ENCODE measurements at places on chromosomes 6 and 20. TPM values are rescaled to one million over a fixed set of nuclear protein-coding genes. Genes with fewer than 3 reads are reported as not detected.
A peak's percentile ranks its signal among the peaks of the same experiment; 100 is the strongest.

Gene ELOVL4
- 1.3 TPM for total RNA-seq

Gene TMEM244
- total RNA-seq, result not detected

Gene FRK
- total RNA-seq, result 0.02 TPM

Gene CCN5
- not detected for total RNA-seq

Gene C6orf15
- not detected for total RNA-seq

Gene PI16
- 1.9 TPM for total RNA-seq

Gene GNAS-AS1
- total RNA-seq, result 1.1 TPM

Gene CAGE1
- 0.09 TPM for total RNA-seq

Gene HEY2
- not detected for total RNA-seq

Gene IPCEF1
- 10.9 TPM for total RNA-seq

Gene TFAP2D
- total RNA-seq, result not detected

Gene DEFB119
- not detected for total RNA-seq

GRCh38 chr6:96777113-96777512 lies 60.2 kb downstream of the GPR63 start:
- no peaks in the 10 kb centered on the region for H3K4me1 ChIP-seq
- no peak overlapping the region for H3K27ac ChIP-seq
- H3K4me3 ChIP-seq, result no peak overlapping the region
- DNase-seq, result no peak
- H3K27me3 ChIP-seq, result peaks cover 10% of the 10 kb centered on the region
- H3K36me3 ChIP-seq, result no peaks in the 10 kb centered on the region

DNA sequence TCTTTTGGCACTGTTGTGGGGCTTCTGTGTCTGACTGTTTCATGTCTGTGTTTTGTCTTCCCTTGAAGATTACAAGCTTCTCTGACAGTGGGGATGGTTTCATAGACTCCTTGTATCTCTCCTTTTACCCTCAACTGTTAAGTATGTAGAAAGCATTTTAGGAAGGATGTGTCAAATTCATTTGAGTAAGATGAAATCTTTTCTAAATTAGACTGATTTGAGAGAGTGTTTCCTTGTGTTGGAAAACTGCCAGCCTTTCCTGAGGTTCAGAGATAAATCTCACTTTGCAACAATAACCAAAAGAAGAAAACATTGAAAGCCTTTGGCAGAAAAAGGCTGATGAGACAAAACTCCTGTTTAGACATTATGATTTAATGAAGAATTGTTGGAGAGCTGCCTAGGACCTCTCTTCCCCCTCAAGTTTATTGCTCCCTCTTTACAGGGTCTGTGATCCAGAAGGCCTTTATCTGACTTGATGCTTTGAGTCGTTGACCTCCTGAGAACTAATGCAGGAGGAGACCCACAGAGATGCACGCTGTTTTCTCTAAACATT lies 68.3 kb downstream of the ANKS1A start:
- H3K4me3 ChIP-seq, result no peak overlapping the region
- no peaks in the 10 kb centered on the region for H3K27me3 ChIP-seq
- H3K27ac ChIP-seq, result no peak overlapping the region
- DNase-seq, result no peak
- H3K36me3 ChIP-seq, result no peaks in the 10 kb centered on the region

DNA sequence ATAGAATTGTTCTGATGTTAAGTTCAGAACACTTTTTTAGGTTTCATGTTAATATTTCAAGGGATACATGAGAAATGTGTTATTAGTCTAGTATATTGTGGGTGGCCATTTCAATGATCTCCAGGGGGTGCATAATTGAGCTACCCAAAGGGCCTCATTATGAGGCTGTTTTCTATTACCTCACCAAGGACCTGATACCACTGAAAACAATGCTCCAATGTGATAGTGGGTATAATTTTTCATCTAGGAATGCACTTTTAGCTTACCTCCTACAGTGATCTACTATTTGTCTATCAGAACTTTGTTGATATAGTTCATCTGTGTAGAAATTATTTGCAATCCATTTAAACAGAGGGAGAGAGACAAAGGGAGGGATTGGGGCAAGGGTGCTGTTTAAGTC lies 106.8 kb upstream of the HS3ST5 start:
- H3K27me3 ChIP-seq, result no peaks in the 10 kb centered on the region
- no peaks in the 10 kb centered on the region for H3K4me1 ChIP-seq
- DNase-seq, result no peak
- no peak overlapping the region for H3K4me3 ChIP-seq
- H3K27ac ChIP-seq, result no peak overlapping the region

- no peak overlapping the region for H3K27ac ChIP-seq
- peaks cover 9% of the 10 kb centered on the region for H3K36me3 ChIP-seq
- peaks cover 17% of the 10 kb centered on the region for H3K4me1 ChIP-seq
- H3K27me3 ChIP-seq, result no peaks in the 10 kb centered on the region
Measured at GRCh38 chr20:45436732-45437485, 21.0 kb downstream of the PIGT start.

DNA sequence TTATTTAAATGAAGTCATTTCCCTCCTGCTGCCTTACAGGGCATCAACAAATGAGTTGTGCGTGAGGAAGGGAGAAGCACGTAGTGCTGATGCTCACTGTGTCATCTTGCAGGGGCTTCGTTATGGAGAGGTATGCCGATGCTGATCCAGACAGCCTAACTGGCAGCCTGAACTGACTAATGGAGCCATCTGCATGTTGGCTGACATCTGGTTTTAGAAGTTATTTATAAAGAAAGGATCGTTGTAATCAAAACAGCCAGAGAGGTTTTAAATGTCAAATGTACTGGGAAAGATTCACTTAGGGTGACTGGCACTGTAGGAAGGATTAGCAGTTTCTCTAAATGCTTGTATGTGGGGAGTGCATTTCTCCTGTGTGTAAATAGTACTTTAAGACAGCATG lies 54.6 kb downstream of the FARS2 start:
- no peak for DNase-seq
- H3K27me3 ChIP-seq, result no peaks in the 10 kb centered on the region
- no peak overlapping the region for H3K27ac ChIP-seq
- no peak overlapping the region for H3K4me3 ChIP-seq
- H3K36me3 ChIP-seq, result peaks cover 2% of the 10 kb centered on the region
- peaks cover 19% of the 10 kb centered on the region for H3K4me1 ChIP-seq

DNA sequence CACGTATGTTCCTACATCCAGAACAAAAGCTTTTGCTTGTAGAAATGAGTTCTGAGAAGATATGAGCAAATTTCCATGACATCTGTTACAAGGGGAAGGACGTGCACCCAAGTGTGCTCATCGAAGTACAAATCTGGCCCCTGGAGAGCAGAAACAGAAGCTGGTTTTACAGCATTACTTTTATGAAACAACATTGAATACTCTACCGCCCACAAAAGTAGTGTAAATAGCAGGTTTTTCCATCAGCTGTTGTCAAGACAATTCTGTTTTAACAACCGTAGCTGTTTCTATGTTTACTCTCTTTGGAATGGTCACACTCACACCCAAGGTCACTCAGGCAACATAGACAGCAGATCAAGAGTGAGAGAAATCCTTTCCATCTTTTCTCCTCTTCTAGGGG lies 114.2 kb upstream of the SSTR4 start:
- H3K4me3 ChIP-seq, result no peak overlapping the region
- no peak overlapping the region for H3K27ac ChIP-seq
- no peaks in the 10 kb centered on the region for H3K36me3 ChIP-seq
- H3K4me1 ChIP-seq, result peaks cover 4% of the 10 kb centered on the region
- no peak for DNase-seq
- peaks cover 8% of the 10 kb centered on the region for H3K27me3 ChIP-seq

DNA sequence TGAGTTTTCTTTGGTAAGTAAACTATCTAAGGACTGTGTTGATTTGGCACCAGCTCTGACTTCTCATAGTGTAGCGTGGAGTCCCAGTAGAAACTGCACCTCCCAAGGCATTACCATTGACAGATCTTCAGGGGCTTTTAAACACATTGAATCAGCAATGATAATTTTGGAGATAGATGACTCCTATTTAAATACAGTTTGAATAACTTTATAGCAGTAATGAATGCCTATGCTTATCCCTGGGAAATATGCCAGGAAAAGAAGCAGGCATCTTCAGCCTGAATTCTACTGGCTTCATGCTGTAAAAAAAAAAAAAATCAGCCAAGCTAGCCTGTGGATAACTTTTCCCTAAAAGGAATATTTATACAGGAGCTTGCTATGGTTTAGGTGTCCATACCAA lies 895.9 kb downstream of the EYS start:
- no peaks in the 10 kb centered on the region for H3K36me3 ChIP-seq
- H3K4me1 ChIP-seq, result no peaks in the 10 kb centered on the region
- no peak for DNase-seq
- no peaks in the 10 kb centered on the region for H3K27me3 ChIP-seq
- no peak overlapping the region for H3K4me3 ChIP-seq
- no peak overlapping the region for H3K27ac ChIP-seq

- H3K4me3 ChIP-seq, result no peak overlapping the region
- H3K27me3 ChIP-seq, result no peaks in the 10 kb centered on the region
- H3K27ac ChIP-seq, result no peak overlapping the region
- no peaks in the 10 kb centered on the region for H3K4me1 ChIP-seq
Measured at GRCh38 chr6:95243053-95243452, 334.3 kb upstream of the MANEA start.

DNA sequence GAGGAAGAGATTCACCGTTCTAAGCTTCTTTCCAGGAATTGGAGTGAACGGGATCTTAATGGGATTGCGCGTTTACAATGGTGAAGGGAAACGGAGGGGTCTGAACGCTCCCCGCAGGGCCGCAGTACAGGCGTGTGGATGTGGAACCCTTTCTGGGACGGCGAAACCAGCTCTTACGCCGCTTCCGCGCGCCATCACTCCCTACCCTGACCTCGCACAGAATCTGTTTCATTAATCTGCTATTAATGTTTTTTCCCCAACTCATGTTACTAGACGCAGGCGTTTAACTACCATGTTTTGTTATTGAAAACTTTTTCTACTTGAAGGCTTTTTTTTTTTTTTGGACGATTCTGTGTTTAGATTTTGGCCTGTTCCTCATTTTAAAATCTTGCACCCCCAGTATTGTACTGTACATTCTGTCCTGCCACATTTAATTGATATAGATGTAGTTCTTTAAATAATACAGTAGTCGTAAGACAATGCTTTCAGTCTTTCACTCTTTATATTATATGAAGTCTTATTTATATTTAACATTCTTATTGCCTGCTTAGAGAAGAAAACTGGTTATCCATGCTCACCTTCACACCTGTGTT lies 696 bp upstream of the SUPT3H start:
- peaks cover 2% of the 10 kb centered on the region for H3K36me3 ChIP-seq
- peak; percentile 53 for DNase-seq
- H3K27me3 ChIP-seq, result no peaks in the 10 kb centered on the region
- peak overlapping the region; percentile 99 for H3K4me3 ChIP-seq

DNA sequence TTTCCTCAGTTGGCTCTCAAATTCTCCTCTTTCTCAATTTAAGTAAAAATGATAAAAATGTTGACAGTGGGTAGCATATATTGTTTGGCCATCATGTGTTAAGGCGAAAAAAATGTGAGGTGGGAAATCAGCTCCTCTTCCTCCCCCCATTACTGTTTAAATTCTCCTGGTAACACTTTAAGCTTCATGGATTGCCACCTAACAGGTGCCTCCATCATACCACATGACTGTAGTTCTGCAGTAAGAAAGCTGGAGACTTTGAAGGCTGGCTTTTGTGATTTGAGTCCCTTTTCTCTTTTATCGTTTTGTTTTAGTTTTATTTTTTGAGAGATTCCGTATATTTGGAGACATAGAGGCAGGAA lies 1.2 kb downstream of the ZFAND3 start:
- peak overlapping the region; percentile 98 for H3K4me3 ChIP-seq
- H3K36me3 ChIP-seq, result peaks cover 3% of the 10 kb centered on the region
- H3K27ac ChIP-seq, result peak overlapping the region; percentile 92
- H3K4me1 ChIP-seq, result peaks cover 61% of the 10 kb centered on the region
- no peaks in the 10 kb centered on the region for H3K27me3 ChIP-seq

DNA sequence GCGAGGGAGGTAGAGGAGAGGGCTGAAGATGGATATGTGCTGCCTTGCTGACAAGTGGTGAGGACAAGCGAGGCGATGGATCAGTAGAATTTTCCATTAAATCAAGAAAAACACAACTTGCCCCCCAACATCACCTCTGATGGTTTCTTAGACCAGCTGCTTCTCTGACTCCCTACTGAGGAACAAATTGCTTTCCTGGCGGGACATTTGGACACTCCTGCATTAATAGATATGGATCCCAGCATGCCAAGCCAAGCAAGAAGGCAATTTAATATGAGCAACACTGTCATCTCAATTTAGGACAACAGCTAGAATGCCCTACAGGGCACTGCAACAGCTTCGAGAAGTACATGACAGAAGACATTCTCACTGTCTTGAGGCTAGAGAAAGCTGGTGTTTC lies 248.4 kb upstream of the AGPAT4 start:
- no peaks in the 10 kb centered on the region for H3K36me3 ChIP-seq
- H3K4me3 ChIP-seq, result no peak overlapping the region
- no peak for DNase-seq
- no peaks in the 10 kb centered on the region for H3K4me1 ChIP-seq

GRCh38 chr6:37116326-37116725 lies 53.6 kb upstream of the PIM1 start:
- H3K27ac ChIP-seq, result no peak overlapping the region
- no peaks in the 10 kb centered on the region for H3K36me3 ChIP-seq
- no peak for DNase-seq
- H3K27me3 ChIP-seq, result no peaks in the 10 kb centered on the region

DNA sequence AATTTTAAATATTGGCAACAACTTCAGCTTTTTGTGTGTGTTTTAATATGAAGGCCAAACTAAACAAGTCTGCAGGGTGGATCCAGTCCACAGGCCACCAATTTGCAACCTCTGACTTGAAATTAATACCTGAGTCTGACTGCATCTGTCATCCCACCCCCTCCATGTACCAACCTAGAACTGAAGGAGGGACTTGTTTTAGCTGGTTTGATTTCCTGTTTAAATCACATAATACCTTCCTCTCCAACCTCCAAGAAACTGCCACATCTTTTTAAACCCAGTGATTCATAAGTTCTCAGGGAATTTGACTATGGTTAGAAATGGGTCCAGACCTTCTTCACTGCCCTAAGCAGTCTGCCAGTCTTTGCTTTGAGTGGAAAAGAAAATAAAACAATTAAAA lies 21.6 kb downstream of the RNF8 start:
- no peak for DNase-seq
- H3K27ac ChIP-seq, result no peak overlapping the region
- H3K4me3 ChIP-seq, result no peak overlapping the region
- peaks cover 14% of the 10 kb centered on the region for H3K36me3 ChIP-seq
- no peaks in the 10 kb centered on the region for H3K4me1 ChIP-seq
- no peaks in the 10 kb centered on the region for H3K27me3 ChIP-seq

DNA sequence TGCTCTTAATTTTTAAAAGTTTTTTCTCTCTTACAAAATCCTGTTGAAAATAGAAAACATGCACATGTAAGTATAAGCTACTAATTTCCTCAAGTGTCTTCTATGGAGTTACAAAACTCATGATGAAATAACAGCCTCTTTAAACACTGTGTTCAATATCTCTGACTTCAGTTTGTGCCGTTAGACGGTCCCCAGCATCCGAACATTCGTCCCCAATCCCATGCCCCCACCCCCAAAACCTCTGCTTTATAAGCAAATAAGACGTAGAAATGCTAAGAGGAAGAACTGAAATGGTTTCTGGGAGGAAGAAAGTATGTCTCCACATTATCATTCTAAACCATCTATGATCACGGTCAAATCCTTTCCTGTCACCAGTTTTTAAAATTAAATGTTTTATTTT lies 31.7 kb upstream of the MYB start:
- H3K4me1 ChIP-seq, result peaks cover 48% of the 10 kb centered on the region
- H3K27ac ChIP-seq, result no peak overlapping the region
- H3K4me3 ChIP-seq, result no peak overlapping the region
- DNase-seq, result no peak

GRCh38 chr6:64012351-64013001 lies 376.9 kb downstream of the PHF3 start:
- H3K27me3 ChIP-seq, result no peaks in the 10 kb centered on the region
- no peak overlapping the region for H3K27ac ChIP-seq

- DNase-seq, result no peak
- H3K27me3 ChIP-seq, result peaks cover 9% of the 10 kb centered on the region
- no peaks in the 10 kb centered on the region for H3K4me1 ChIP-seq
- H3K4me3 ChIP-seq, result no peak overlapping the region
Measured at GRCh38 chr6:134730013-134730412, 219.9 kb downstream of the ALDH8A1 start.

Measured in activated CD4-positive, alpha-beta T cell treated with anti-CD3 and anti-CD28 coated beads for 36 hours (primary cell).